ENCODE measurements at places on chromosomes 1 and 21.

DNA sequence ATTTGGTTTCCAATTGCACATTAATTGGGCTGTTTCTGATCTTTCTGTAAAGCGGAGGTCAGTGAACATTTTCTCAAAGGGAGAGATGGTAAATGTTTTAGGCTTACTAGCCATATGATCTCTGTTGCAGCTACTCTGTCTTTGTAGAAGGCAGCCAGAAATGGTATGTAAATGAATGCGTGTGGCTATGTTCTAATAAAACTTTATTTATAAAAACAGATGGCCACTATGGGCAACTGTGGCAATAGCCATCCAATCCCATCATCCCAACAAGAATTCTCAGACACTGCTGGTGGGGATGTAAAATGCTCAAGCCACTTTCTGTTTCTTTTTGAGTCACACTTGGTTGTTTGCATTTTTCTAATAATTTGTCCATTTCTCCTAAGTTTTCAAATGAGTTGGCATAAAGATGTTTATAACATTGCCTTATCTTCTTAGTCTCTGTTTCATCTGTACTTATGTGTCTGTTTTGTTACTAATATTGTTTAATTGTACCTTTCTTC, 448.8 kb upstream of the VAMP3 start:
- no peak for DNase-seq

- peak; percentile 71 for DNase-seq
Observed at GRCh38 chr1:9261496-9261895, 26.9 kb downstream of the H6PD start.

DNA sequence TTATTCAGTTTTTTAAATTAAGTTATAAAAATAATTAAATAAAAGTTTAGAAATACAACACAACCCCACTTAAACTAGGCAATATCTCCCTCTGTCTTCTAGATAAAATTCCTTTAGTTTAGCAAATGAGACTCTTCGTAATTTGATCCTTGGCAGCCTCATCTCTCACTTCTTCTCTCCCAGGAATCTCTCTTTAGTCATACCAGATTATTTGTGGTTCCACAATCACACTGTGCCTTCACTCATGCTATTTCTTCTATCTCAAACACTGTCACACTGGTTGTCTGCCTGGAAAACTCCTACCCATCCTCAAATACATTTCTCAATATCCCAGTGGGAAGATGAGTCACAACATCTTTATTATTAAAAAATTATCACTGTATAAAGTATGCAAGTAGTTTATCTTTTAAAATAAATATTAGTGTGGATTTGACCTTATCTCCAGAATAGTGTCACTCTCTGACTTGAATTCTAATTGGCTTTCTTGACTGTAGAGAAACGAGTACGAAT, 195.5 kb downstream of the KCNH1 start:
- DNase-seq = no peak

- DNase-seq = no peak
Observed at GRCh38 chr1:96865731-96866685, 144.4 kb downstream of the PTBP2 start.

- peak; percentile 48 for DNase-seq
Observed at GRCh38 chr21:45336870-45337269, 49.2 kb upstream of the POFUT2 start.

GRCh38 chr21:35245879-35246278, 196.8 kb upstream of the RUNX1 start:
- no peak for DNase-seq

DNA sequence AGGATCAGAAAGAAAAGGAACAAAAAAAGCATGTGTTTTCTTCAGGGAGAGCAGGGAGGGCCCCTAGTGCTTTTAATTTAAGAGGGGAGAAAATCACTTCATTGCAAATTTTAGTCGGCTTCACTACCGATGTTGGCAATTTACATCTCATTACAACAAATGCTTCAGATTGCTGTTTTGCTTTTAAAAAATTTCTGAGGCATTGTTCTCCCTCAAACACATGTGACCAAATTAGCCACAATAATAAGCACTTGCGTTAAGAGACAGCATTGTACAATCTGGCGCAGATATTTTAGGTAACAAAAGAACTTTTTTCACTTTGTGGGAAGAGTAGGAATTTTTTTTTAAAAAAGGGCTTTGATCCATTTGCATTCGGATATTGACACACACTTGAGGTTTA, 29.8 kb downstream of the BEND5 start:
- no peak for DNase-seq
